GM12892 (cell line): ENCODE measurements at places on chromosomes 6 and 20.

GRCh38 chr6:81759782-81760181 is 7.3 kb upstream of the TENT5A start:
- DNase-seq: no peak

DNA sequence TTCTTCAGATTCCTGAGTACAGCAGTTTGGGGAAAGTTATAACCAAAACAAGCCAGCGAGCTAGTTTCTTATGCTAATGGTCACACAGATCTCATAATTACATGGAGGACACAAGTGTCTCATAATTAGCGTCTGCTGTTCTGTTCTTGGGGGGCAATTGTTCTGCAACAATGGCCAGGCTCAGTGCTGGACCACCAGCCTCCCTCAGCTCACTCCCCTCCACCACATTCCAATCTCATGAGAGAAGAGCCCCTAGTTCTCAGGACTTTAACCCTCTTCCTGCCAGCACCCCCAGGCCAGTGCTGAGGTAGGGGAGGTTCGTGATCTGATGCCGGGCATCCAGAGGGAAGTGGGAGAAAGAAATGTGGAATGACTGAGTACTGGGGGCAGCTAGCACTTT is 20.2 kb upstream of the TOX2 start:
- DNase-seq: no peak

DNA sequence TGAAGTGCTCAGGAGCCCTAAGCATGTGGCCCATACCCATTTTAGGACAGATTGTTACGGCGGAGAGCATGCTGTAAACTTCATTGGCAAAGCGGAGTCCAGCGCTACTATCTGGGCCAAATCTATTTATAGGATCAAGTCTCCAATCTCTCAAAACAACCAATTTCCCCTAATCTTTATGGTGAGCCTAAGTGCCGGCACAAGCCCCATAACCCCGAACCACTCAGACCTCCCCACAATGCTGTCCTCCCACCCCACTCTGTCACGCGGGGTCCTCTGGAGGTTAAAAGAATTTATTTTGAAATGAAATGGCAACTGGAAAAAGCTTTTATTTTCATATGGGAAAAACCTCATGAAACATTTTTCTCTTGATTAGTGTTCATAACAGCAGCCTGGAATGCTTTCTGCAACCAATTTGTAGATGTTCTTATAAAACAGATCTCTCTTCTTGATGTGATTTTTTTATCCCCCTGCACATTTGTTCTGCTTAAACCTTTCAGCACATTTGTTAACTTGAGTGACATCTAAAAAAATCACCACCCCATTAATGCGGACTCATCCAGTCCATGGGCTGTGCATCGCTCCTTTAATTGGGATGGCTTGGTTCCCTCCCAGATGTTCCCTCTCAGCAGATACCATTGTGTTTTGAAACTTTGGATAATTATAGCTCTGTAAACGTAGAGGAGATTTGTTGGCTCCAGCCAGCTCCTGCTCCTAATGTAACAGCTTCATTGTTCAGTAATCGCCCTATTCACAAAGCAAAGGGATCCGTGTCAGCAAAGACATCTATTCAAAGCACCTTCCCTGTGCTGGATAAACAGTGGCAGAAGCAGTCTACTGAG is 323.6 kb downstream of the CD83 start:
- DNase-seq: no peak

GRCh38 chr6:12132351-12133222 is 120.5 kb downstream of the HIVEP1 start:
- no peak for DNase-seq

GRCh38 chr20:21820688-21821087 is 115.2 kb downstream of the PAX1 start:
- DNase-seq: no peak

GRCh38 chr20:33191484-33191883 is 23.5 kb downstream of the BPIFA2 start:
- DNase-seq: no peak

- DNase-seq: no peak
Observed at GRCh38 chr6:82178077-82178758, 69.3 kb downstream of the IBTK start.

DNA sequence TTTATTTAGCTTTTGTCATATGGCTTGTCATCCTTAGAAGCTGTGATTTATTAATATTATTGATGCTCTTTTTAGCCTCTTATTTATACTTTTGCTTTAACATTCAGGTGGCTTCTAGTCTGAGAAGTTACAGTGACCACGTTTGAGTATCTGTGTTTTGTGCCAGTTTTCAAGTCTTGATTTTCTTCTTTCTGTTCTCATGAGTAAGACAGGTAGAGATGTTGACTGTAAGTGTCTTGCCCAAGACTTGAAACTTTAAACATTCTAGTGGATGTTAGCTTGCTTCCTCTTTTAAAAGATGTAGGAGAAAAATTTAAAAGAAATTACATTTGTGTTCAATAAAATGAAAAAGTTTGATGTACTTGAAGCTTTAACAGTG is 122.6 kb downstream of the LRRC1 start:
- DNase-seq: no peak

DNA sequence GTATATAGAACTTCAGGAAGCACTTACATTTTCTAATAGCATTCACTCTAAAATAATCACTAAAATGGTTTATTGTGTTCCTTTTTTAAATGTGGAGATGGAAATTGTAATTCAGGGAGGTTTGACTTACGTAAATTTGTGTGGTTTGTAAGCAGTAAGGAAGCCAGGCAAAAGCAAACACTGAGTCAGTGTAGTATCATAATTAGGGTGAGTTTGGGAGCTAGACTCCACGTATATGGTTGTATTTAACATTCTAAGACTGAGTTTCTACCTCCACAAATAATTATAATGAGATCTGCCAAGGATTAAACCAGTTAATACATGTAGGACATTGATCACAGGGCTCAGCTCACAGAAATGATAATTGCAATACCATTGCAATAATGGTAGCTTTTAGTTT is 425.5 kb downstream of the CBLN4 start:
- DNase-seq: no peak

GRCh38 chr6:148746363-148747144 is at the start of gene UST:
Gene UST (plus strand): TSS chr6:148747030. CDS start chr6:148747431, 401 bp downstream.
- DNase-seq: peak; percentile 41

GRCh38 chr20:46013829-46014516 is 5.3 kb downstream of the MMP9 start:
- DNase-seq: peak; percentile 88

DNA sequence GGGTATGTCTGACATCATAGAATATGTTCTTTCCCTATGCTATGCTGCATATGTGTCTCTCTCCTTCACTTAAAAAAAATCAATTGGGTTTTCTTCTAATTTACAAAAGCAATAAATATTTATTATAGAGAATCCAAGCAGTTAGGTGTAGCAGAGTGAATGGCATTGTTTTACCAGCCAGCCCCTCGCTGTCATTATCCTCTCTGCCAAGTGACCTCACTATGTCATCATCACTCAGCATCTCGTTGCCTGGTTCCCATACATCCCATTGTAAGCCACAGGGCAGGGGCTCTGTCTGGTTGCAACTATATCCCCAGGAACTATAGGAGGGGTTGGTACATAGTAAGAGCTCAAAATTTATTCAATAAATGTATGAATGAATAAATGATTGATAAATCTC is 31.3 kb downstream of the KIAA0319 start:
- DNase-seq: no peak

DNA sequence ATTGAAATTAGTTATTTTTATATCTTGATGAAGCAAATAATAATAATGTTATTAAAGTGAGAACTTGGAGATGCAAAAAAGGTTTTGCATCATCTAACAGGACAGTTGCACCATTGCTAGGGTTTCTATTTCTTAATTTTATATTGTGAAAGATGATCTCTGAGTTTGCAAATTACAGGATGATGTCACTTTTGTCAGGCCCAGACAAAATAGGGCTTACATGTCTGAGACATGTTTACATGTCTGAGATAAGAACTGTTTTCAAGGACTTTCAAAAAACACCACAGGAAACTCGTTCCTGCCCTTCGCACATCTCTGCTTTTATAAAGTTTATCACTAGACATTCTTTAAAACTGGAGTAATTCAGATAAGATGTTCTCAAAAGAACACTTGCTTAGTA is 1075.8 kb upstream of the MANEA start:
- no peak for DNase-seq

GRCh38 chr6:148747471-148748165 is 788 bp downstream of the UST start:
- DNase-seq: no peak

DNA sequence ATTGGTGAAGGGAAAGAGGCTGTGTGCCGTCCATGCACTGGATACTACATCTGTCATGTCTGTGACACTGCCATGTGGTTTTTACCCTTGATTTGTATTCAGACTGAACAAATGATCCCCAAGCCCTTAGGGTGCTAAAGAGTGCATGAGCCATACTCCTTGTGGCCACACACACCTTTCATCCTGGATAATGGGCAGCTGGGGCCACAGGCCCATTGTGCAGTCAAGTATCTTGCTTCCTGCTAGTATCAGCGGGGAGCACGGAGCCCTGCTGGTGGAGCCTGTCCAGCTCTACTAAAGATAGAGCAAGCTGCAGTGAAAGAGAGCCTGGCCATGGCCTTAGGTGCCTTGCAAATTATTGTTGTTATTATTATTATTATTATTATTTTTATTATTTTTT is 75.1 kb downstream of the SLX4IP start:
- no peak for DNase-seq

GRCh38 chr20:3101737-3102574 is 17.4 kb upstream of the AVP start:
- no peak for DNase-seq
